Colonic mucosa (tissue), 4 donors: ENCODE measurements at places on chromosomes 6 and 20.
A peak's percentile ranks its signal among the peaks of the same experiment; 100 is the strongest.

DNA sequence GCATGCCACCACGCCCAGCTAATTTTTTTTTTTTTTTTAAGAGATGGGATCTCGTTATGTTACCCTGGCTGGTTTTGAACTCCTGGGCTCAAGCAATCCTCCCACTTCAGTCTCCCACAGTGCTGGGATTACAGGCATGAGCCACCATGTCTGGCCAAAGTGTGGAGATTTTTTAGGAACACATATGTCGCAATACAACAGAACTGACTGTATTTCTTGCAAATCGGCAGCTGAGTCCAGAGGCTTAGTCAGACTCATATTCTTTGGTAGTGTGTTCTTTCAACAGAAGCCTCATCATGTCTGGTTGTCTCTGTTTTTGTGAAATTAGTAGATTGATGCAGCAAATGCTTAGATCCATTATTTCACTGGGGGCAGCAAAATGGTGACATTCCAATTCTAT lies 23.9 kb upstream of the CD164 start:
- DNase-seq: no peak

DNA sequence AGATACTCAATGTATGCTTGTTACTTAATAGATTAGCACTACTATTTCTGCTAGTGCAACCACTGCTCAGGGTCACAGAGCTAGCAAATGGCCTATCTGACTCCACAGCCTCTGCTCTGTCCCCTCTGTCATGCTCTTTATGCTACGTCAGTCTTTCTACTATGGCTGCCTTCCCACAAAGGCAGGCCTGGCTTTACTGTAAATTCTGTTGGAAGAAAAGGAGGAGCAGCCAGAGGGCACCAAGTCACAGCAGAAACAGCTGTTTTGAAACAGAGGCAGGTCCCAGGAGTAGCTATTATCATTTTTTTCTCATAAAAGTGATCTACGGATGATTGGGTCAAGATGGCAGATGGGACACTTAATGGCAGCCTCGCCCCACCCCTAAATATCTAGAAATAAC lies 10.0 kb upstream of the ELMO2 start:
- DNase-seq: no peak

- DNase-seq: no peak
These were observed 71.9 kb upstream of the RREB1 start for GRCh38 chr6:7035837-7036249.

GRCh38 chr6:159729598-159730331 lies 2.5 kb downstream of the WTAP start:
- DNase-seq: no peak

DNA sequence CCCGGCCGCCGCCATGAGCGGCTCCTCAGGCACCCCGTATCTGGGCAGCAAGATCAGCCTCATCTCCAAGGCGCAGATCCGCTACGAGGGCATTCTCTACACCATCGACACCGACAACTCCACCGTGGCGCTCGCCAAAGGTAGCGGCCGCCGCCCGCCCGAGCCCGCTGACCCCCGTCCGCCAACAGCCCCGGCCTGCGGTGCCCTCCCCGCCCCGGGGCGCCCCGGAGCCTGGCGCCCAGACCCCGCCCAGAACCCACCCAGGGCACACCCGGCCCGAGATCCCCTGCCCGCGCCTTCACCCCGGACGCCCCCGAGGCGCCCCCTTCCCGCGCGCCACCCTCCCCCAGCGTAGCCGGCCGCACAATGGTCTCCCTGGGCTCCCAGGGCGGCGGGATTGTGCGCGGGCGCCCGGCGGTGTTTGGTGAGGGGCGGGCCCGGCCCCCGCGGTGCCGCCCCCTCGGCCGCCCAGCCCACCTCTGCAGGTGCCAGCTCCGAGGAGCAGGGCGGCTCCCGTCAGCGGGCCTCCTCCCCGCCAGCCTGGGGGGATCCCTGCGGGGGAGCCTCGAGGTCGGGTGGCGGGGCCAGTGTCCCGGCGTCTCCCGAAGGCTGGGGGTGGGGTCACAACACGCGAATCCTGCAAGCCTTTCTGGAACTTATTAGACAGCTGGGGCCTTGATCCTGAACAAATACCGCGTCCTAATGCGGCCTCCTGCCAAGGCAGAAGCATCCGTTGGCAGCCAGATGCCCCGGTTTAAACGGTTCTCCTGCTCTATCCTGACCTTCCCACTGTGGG lies 577 bp downstream of the LSM14B start:
- DNase-seq: peak; percentile 54

- no peak for DNase-seq
These were observed 12.5 kb upstream of the BCKDHB start for GRCh38 chr6:80094017-80094416.

DNA sequence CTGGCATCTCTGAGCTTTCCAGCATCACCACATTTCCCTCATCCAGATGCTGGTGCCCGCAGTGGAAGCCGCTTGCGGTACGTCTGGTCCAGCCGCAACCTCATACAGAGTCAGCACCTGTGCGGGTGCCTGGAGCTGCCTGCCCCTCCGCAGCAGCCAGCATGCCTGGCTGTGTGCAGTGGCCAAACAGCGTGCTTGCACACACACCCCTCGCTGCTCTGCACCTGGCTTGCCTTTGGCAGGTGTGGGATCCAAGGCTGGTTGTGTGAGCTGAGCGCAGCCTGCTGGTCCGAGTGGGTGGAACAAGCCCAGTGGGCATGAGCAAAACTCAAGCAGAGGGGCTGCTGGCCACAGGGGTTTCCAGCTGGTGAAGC lies 3.1 kb upstream of the HINT3 start:
- DNase-seq: peak; percentile 56

DNA sequence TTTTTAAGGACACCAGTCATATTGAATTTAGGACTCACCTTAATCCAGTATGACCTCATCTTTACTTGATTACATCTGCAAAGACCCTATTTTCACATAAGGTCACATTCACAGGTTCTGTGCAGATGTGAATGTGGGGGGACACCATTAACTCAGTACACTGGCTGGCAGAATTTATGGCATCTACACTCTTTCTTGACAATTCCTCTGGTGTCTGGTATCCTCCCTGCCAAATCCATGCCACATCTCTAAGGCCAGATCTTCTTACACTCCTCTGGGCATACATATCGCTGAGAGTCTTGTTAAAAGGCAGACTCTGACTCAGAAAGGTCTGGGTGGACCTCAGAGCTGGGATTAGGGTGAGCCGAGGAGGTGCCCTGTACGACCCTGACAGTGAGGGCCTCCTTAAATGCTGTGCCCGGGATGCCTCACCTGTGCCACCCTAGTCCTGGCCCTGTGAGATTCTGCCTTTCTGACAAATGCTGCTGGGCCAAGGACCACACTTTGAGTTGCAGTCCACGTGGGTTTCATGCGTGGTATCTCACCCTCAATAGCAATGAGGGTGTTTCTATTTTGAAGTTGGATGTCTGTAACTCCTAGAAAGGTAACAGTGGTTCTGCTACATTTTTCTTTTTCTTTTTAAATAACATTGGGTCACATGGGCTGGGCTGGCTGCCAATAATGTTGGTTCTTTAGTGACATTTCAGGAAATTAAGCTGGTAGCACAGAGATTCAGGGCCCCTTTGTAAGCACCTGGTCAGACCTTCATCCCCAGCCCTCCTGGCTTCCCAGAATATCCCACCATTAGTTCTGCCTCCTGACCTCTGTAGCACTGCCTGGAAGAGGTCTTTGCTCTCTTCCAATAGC lies 17.2 kb upstream of the LRRN4 start:
- no peak for DNase-seq

DNA sequence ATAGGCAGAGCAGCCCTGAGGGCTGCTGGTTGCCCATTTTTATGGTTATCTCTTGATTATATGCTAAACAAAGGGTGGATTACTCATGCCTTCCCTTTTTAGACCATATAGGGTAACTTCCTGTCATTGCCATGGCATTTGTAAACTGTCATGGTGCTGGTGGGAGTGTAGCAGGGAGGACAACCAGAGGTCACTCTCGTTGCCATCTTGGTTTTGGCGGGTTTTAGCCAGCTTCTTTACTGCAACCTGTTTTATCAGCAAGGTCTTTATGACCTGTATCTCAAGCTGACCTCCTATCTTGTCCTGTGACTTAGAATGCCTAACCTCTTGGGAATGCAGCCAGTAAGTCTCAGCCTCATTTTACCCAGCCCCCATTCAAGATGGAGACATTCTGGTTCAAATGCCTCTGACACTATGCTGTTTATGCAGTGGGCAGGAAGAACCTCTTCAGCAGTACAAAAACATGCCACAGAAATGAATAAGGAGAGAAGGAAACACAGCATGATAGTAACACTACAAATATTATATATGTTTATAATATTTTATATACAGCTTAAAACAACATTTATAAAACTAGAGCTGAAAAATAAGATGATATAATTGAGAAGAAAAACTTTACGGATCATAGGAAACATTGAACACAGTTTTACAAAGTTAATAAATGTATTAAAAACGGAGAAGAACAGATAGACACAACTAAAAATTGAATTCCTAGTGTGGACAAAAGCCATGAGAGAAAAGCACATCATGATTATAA lies 58.9 kb upstream of the SAMD5 start:
- no peak for DNase-seq

DNA sequence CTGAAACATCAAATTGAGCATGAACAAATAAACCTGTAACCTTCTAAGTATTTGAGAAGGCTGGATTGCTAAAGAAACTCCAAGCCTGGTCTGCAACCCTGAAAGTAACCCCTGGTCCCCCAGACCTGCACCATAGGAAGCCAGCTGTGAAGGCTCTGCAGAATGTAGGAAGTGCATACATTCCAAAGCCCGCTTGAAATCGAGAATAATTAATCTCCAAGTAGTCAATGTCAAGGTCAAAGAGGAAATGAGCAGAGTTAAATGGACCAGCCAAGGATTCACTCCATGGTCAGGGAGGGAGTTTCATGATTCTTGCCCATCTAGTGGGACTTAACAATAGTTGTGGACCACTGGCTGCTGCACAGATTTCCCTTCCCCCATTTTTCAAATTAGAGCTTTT lies 107.6 kb upstream of the RNF24 start:
- no peak for DNase-seq

DNA sequence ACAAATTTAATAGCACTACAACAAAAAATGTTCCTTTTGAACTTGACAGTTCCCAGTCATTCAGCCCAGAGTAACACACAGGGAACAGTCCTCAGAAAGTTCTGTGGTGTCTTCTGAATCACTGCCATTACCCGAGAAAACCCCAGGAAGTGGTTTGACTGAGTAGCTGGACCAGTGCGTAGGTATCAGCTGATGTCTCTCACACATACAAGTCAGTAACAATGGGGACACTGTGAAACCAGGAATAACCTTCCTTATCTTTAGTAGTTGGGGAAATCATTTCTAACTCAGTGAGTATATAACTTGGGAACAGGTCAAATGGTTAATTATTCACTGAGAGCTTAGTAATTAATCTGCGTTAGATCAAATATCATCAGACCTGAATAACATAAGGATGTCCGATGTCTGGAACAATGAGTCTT lies 73.1 kb downstream of the HIVEP2 start:
- peak; percentile 58 for DNase-seq

DNA sequence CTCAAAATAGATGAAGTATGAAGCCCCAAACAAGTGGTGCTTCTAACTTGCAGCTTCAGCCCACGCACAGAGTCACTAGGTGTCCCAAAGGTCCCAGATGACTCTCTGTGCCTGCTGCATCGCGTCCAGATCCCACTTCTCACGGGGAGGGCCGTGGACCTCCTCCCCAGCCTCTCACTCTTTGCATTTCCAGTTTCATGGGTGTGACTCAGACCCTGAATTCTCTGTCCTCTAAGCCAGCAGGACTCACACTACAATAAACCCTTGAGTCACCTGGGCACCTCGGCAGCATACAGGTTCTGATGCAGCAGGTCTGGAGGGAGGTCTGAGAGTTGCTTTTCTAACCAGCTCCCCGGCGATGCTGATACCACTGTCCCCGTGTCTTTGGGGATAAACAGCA lies 114.0 kb upstream of the RIN2 start:
- no peak for DNase-seq

- no peak for DNase-seq
These were observed 25.0 kb downstream of the PTPN1 start for GRCh38 chr20:50535162-50535561.

DNA sequence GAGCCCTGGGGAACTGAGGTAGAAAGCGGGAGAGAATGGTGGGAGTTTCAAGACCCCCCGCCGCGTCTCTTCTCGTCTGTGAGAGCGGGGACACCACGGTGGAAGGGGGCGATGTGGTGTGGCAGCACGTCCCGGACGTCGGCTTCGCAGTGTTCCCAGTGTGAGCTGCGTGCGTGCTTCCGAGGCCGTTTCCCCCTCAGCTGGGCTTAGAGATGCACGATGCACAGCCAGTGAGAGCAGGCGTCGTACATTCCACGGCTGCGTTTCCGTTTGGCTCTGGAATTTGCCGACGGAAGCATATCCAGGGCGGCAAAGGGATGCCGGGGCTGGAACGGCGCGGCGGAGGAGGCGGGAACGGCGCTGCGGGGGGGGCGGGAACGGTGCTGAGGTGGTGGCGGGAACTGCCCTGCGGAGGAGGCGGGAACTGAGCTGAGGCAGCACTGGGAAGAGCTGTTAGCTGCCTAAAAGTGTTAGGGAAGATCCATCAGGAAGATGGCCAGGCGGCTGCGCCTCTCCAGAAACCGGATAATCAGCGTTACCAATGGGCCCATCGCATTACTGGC lies 37.7 kb downstream of the KIF25 start:
- DNase-seq: peak; percentile 35

- no peak for DNase-seq
These were observed 110.5 kb downstream of the RTN4IP1 start for GRCh38 chr6:106518748-106519147.
